ENCODE measurements at places on chromosomes 6 and 20.

GRCh38 chr6:144278659-144279314 lies 6.3 kb upstream of the UTRN start:
- no peak for DNase-seq

DNA sequence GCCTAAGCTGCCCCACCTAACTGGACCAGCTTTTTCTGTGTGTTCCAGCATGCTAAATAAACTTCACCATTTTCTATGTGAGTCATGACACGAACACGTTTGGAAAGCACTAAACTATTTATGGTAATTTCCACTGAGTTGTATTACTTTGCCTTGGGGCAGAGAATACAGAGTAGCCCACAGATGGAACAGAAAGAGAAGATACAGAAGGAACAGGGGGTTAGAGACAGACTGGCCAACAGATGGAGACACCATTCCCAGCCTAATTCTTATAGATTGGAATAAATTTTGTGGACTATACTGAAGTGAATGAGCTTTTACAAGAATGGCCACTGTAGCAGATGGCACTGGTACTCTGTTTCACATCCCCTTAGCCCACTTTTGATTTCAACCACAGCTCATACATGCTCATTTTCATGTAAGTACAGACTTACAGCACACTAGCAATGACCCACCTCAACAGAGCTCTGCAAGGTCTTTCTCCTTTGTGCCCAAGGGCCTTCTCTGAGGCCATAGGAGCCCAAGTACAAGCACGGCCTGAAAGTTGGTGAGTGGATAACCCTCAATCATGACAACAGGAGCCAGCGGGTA lies 13.1 kb upstream of the NT5DC1 start:
- DNase-seq, result no peak

GRCh38 chr6:135383301-135383700 lies 114.2 kb downstream of the AHI1 start:
- no peak for DNase-seq

DNA sequence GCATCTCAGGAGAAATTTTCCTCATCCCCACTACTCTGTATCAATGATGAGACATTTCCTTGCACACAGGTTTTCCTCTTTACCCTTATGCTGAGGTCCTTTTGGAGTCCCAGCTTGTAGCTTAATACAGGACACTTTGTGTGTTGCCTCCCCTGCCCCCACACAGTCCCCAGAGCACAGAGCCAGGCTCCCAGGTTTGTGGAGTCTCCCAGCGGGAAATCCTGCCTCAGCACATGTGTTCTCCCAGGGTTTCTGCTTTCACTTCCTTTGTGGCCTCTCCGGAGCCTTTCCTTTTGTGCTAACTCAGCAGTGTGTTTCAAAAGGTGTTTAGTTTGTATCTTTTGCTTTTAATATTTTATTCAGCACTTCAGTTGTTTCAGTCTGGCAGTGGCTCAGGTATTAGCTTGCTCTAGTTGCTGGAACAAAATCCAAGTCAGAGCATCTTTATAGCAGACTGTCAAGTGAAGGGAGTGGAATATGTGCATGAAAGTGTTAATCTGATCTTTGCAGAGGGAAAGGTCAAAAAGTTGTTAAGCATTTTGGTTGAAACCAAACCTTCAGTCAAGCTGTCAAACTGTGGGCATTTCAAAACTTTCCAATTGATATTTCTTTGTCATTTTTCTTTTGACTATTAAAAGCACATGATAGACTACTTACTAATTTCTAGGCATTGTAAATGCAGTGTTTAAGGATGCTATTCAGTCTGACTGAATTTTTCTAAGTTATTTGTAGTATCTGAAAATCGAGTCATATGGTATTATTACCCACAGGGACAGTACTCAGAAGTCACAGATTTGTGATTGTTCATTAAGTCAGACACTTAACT lies 8.6 kb downstream of the SNX9 start:
- no peak for DNase-seq

- DNase-seq, result no peak
These were observed 256.6 kb upstream of the EPHA7 start for GRCh38 chr6:93675856-93676417.

Measured in midbrain (tissue), 1 donor.